Suprapubic skin (tissue), 4 donors: ENCODE measurements at places on chromosomes 16 and 17.
A peak's percentile ranks its signal among the peaks of the same experiment; 100 is the strongest.

GRCh38 chr17:70542876-70543275 lies 373.5 kb downstream of the KCNJ2 start:
- DNase-seq: no peak

DNA sequence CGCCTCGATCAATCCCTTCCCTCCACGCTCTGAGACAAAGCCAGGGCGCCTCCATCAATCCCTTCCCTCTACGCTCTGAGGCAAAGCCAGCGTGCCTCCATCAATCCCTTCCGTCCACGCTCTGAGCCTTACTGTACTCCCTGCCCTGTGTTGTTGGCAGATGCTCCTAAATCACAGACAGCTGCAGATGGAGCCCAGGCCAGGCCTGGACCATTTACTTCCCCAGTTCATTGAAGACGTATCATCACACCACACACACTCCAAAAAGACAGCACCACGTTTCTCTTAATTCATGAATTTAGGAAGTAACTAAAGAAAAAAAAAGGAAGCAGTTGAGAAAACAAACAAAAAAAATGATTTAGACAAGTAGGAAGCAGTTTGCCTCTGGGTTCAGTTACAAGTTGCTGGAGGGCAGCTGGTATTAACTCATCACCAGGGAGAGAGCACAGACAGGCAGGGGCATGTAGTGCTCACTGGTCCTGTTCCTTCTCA lies 7.4 kb upstream of the CD300LD start:
- DNase-seq: no peak

- DNase-seq: no peak
These were observed 161.5 kb upstream of the SALL1 start for GRCh38 chr16:51312363-51313150.

- DNase-seq: no peak
These were observed 35.6 kb downstream of the DHRS7B start for GRCh38 chr17:21162394-21162775.

GRCh38 chr17:49459401-49459984 lies 35.6 kb upstream of the NGFR start:
- no peak for DNase-seq

DNA sequence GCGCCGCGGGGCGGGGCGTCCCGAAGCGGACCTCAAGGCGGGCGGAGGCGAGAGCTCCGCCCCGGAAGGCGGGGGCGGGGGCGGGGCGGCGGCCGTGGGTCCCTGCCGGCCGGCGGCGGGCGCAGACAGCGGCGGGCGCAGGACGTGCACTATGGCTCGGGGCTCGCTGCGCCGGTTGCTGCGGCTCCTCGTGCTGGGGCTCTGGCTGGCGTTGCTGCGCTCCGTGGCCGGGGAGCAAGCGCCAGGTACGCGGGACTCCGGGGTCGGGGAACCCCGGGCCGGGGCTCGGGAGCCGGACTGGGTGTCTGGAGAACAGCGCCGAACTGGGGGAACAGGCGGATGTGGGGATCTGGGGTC lies at the start of gene TNFRSF12A:
Gene TNFRSF12A (plus strand): TSS at position 122 of the 357 bp plus-strand sequence. CDS start 30 bp downstream, at position 152.
- no peak for DNase-seq

DNA sequence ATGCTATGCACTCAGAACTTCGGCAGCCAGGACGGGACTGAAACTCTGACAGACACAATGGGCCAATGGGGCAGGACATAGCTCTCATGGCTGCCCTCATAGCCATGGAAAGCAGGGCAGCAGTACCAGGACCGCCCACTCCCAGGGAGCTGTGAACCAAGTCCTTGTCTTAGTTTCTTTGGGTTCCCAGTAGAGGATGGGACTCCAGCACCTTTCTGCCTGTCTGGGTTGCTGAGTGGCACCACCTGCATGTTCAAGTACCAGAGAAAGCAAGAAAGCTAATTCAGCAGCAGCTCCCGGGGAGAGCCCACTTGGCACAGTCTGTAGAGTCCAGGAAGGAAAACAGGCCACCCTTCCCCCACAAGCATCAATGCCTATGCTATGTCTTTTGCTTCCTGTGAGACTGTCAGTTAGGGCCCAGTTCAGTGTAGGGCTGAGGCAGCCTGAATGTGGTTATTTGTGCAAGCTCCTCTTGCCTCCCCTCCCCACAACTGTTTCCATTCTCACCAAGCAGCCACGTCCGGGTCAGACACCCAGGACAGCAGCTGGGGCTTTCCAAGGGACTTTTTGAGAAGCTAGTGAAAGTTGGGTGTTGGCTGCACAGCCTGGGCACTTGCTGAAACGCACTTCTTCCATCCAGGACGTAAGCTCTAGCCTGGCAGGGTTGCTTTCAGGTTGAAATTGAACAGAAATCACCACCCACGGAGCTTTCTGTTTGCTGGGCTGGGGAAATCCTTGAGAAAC lies 7.8 kb downstream of the SUPT4H1 start:
- no peak for DNase-seq

DNA sequence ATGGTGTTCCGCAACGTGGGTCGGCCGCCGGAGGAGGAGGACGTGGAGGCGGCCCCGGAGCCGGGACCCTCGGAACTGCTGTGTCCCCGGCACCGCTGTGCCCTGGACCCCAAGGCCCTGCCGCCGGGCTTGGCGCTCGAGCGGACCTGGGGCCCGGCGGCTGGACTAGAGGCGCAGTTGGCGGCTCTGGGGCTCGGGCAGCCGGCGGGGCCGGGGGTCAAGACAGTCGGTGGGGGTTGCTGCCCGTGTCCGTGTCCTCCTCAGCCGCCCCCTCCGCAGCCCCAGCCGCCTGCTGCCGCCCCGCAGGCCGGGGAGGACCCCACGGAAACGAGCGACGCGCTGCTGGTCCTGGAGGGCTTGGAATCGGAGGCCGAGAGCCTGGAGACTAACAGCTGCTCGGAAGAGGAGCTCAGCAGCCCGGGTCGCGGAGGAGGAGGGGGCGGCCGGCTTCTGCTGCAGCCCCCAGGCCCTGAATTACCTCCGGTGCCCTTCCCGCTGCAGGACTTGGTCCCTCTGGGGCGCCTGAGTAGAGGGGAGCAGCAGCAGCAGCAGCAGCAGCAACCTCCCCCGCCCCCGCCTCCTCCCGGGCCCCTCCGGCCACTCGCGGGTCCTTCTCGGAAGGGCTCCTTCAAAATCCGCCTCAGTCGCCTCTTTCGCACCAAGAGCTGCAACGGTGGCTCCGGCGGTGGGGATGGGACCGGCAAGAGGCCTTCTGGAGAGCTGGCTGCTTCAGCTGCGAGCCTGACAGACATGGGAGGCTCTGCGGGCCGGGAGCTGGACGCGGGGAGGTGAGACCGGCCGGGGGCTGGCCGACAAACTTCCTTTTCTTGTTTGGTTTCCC lies 821 bp downstream of the SOCS7 start:
- no peak for DNase-seq

DNA sequence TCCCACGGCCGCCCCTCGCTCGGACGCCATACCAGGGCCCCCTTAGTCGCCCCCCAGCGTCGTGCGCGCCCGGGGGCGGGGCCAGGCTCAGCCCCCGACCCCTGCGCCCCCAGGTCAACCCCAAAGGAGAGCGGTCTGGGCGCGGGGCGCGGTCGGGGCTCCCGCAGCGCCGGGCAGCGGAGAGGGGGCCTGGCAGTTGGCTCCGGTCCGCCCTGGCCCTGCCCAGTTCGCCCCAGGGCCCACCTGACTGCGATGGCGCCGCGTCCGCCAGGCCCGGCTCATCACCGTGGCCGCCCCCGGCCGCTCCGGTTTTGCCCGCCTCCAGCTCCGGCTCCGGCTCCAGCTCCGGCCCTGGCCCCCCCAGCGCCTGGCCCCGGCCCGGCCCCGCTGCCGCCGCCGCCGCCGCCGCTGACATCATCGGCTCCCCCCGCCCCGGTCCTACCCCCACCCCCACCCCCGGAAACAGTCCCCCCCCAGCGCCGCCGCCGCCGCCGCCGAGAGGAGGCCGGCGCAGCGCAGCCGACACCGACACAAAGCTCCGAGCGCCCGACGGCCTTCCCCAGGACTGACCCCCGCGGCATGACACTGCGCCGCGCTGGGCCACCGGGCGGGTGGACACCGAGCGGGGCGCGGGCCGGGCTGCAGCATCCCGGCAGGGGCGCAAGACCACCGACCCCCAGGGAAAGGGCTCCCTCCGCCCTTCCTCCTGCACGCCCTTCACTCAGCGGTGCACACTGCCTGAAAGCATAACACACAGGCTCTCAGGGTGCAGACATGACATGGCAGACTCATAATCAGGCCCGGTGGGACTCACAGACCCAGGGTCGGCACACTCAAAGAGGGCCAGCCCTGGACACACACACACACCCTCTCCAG lies at the start of gene ZBTB4:
Gene ZBTB4 (minus strand): TSS at position 419 of the 876 bp plus-strand sequence. CDS start 12,830 bp downstream, outside the sequence.
- no peak for DNase-seq

GRCh38 chr17:50163843-50164696 lies 1.7 kb upstream of the SGCA start:
- DNase-seq: no peak

DNA sequence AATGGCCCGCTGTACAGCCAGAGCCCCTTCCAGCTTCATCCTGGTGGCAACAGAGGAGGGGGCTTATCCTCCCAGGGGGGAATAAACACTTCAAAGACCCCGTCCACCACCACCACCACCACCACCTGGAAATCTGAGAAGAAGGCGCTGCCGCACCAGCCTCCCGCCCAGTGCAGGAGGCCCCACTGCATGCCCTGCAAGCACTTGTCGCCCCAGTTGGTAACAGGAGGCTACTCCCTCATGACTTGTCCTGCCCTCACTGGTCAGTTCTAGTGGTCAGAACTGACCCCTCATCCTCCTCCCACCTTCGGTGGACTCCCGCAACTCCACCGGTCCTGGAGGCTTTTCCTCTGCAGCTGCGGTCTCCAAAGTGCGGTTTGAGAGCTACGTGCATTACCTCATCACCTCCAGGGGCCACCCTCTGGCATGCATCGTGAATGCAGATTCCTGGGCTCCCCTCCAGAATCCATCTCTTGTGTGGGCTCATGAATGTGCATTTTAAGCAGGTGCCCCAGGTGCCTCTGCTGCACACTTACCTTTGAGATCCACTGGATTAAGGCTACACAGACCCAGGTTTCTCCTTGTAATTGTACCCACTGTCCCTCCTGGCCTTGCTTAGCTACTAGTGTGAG lies 71.8 kb downstream of the SRCIN1 start:
- DNase-seq: no peak

GRCh38 chr17:73492821-73493814 lies 151.1 kb downstream of the SDK2 start:
- DNase-seq: no peak

- no peak for DNase-seq
These were observed 7.6 kb downstream of the EME1 start for GRCh38 chr17:50380369-50381259.

- no peak for DNase-seq
These were observed 135.7 kb upstream of the ZFHX3 start for GRCh38 chr16:73183611-73184092.

DNA sequence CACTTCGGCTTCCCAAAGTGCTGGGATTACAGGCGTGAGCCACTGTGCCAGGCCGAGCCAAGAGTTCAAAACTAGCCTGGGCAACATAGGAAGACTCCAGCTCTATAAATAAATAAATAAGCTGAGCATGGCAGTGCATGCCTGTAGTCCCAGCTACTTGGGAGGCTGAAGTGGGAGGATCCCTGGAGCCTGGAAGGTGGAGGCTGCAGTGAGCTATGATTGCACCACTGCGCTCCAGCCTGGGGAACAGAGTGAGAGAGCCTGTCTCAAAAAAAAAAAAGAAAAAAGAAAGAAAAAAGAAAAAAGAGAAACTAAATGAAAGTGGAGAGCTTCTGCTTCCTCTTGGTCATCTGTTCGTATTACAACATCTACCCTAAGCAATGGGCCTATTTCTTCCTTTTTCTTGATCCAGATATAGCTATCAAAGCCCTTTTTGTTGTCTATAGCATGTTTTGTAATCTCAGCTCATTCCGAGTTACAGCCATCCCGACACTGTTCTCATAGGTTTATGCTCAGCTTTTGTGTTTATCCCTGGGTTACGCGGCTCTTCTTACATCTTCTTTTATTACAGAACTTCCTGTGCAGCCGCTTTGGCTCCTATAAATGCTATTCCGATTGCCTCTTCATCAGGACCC lies 14.1 kb upstream of the MAPK3 start:
- no peak for DNase-seq

GRCh38 chr17:40073454-40074174 lies 10.8 kb downstream of the THRA start:
- no peak for DNase-seq

DNA sequence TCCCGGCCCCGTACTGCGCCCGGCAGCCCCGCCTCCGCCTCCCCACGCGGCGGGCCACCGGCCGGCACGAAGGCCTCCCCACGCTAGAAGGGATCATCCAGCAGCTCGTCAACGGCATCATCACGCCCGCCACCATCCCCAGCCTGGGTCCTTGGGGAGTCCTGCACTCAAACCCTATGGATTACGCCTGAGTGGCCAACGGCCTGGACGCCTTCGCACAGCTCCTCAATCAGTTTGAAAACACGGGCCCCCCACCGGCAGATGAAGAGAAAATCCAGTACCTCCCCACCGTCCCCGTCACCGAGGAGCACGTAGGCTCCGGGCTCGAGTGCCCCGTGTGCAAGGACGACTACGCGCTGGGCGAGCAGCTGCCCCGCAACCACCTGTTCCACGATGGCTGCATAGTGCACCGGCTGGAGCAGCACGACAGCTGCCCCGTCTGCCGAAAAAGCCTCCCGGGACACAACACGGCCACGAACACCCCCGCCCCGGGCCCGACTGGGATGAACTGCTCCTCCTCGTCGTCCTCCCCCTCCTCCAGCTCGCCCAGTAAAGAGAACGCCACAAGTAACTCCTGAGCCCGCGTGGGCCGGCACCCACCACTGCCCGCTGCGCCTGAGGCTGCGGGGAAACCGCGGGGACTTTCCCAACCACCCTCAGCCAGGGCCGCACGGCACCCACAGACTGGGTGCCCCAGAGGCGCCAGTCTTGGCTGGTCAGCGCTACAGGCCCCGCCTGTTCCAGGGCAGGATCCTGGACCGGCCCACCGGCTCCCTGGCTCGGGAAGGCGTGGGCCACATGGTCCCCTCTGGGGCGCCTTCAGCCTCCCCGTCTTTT lies 39.0 kb upstream of the AKAP1 start:
- DNase-seq: peak; percentile 63
